ENCODE measurements at places on chromosomes 16 and 17. TPM values are rescaled to one million over a fixed set of nuclear protein-coding genes. Genes with fewer than 3 reads are reported as not detected.

- DNase-seq: no peak
These were observed 6.4 kb downstream of the NGFR start for GRCh38 chr17:49501496-49501895.

DNA sequence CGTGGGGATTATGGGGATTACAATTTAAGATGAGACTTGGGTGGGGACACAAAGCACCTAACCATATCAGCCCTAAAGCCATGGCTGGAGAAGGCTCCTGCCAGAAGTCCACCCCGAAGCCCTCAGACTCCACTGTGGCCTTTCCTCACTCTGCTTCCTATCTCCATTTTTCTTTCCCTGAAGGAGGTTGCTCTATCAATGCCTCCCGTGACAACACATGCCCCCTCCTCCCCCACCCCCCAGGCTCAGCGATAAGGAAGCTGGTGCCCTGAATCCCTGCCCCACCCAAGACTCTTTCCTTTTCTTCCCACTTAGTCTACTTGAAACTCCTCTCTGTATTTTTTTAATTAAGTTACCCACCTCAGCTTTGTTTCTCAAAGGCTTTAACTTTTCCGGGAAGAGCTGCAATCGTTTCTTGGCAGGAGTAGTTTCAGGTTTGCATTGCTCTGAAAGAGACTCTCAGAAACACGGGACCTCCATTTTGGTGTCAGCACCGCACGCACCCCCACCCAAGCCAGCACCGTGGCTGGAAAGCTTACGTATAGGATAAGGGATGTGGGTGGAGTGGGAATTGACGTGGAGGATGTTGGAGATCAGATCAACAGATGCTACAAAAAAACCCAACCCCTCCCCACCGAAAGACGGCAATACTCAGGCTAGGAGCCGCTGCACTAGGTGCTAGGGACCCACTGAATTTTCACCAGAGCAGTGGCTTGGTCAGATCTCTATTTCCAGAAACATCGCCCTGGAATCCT, 15.2 kb upstream of the CA4 start:
- no peak for DNase-seq

- no peak for DNase-seq
These were observed 179.6 kb upstream of the GSE1 start for GRCh38 chr16:85433477-85433876.

DNA sequence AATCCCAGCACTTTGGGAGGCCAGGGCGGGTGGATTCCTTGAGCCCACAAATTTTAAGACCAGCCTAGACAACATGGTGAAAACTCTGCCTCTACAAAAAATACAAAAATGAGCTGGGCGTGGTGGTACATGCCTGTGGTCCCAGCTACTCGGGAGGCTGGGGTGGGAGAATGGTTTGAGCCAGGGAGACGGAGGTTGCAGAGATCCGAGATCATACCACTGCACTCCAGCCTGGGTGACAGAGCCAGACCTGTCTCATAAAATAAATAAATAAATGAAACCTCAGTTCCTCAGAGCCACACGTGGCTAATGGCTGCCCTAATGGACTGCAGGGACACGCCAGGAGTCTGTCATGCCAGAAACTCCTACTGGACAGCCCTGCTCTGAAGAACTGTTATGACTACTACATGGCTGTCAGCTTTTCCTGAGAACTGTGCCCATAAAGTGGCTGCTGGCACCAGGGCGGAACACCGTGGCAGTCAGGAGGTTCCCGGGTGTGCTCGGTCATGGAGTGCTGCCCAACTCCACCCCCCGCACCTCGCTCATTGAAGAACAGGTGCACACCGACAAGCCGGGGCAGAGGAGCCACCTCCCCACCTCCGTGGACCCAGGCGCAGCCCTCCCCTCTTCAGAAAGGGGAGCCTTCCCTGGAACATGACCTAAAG, 4.3 kb downstream of the TMEM11 start:
- no peak for DNase-seq

GRCh38 chr16:28283173-28283572, 9.2 kb upstream of the SBK1 start:
- no peak for DNase-seq

DNA sequence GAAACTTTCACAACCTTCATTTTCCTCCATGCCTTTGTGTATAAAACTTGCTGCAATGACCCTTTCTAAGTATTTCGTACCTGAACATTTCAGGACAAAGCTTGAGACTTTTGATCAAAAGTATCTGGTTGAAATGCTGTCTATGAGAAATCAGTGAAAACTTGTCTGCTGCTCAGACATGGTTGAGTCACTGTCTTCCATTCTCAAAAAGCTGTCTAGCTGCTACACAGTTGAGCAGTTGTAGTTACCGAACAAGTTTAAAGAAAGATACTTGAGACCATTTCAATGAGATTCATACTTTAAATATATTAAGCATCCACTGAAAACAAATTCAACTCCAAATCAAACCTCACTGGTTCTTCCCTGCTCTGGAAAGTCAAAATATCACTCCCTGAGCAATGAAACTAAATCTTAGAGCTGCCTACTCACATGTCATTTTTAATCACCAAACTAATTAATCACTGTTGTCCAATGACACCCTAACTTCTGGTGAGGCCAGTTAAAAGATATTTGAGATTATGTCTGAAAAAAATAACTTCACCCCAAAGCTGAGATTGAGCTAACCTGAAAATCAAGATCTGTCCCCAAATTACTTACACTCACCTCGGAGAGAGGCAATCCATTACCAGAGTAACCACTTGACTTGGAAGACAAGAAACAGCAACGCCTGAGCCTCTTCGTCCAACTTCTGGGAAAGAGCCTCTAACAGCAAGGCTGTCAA, 488 bp downstream of the TMEM100 start:
- DNase-seq: no peak

- no peak for DNase-seq
These were observed 789.9 kb upstream of the KIF2B start for GRCh38 chr17:53032861-53033271.

DNA sequence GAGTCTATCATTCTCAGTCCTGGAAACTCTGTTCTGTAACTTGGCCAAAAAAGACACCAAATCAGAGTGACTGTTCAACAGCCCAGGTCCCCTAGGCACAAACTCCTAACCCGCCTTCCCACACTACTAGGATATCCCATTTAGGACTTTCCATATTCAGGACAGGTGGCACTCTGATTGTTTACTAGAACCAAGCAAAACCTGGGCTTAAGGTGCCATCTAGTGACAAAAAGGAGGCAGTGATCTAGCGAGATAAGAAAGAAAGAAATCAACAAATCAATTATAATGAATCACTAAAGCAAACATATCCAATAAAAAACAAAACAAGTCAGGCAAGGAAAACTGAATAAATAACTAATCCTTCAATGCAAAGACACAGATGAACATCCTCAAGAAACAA, 203.9 kb downstream of the CEP112 start:
- no peak for DNase-seq

GRCh38 chr17:42518755-42519545, 17.1 kb upstream of the NAGLU start:
- peak; percentile 75 for DNase-seq

DNA sequence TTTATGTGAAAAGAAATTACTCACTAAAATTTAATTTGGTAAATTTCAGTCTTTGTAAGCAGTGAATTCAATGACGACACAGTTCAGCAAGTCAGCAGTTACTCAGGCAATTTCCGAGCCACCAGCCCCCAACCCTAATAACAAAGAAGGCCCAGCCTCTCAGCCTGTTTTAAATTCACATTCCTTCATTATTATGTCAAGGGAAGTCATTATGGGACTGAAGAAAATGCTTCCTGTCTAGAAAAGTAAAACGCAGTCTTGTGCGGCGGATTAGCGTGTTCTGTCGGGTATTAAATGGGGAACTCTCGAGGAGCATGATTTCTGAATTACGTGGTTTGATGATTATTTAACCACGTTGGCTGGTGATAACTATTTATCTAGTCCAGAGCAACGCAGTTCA, 177.6 kb downstream of the AIPL1 start:
- no peak for DNase-seq

GRCh38 chr17:2108170-2108569, 53.3 kb downstream of the HIC1 start:
- DNase-seq: no peak

GRCh38 chr17:44983563-44983962, 15.5 kb upstream of the C1QL1 start:
- no peak for DNase-seq

DNA sequence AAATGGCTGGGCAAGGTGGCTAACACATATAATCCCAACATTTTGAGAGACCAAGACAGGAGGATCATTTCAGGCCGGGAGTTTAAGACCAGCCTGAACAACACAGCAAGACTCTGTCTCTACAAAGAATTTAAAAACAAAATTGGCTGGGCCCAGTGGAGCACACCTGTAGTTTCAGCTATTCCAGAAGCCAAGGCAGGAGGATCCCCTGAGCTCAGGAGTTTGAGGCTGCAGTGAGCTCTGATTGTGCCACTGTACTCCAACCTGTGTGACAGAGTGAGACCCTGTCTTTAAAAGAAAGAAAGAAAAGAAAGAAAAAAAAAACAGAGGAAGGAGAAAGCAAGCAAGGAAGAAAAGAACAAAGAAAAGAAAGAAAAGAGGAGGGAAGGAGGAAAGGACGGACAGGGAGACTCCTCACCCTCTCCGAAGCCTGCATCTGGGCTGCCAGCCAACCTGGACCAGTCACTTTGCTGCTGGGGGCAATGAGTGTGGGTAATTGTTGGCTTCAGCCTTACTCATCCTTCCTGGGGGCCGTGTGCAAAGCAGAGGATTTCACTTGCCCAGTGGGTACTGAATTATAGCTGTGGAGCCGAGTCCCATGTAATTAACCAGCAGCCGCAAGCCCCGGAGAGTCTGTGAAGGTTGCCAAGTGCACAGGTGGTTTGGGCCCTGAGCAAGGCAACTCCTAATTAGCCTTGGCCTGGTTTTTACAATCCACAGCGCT, 6.7 kb upstream of the MT4 start:
- DNase-seq: no peak

DNA sequence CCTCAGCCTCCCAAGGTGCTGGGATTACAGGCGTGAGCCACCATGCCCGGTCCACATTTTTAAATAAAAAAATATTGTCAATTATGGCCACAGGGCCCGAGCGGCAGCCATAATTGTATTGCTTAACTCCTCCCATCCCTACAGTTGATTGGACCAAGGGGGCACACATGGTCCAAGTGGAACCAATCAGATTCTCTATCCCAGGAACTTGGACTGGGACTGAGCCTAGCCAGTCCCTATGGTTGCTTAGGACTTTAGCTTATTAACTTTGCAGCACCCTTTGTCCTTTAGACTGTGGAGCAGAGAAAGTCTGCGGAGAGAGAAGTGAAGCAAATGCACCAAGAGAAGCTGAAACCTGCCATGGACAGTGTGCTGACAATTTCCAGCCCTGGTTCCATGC, 5.5 kb upstream of the RDM1 start:
- DNase-seq: no peak

DNA sequence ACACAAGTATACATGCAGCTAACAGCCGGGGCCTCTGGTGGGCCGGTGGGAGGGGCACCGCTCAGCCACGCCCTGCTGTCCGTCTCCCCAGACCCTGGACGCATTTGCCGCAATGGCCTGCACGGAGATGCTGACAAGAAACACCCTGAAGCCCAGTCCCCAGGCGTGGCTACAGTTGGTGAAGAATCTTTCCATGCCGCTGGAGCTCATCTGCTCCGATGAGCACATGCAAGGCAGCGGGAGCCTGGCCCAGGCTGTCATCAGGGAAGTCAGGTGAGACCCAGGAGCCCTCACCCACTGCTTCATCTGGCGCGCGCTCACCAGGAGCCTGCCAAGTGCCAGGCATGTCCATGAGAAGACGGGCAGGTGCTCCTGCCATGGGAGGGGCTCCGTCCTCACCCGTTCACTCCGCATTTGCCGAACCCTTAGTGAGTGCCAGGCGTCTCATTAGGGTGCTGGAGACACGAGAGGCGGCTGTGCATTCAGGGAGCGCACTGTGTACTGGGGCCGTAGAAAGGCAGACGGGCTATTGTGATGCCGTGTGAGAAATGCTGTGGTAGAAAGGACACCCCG, 51.4 kb upstream of the ENDOV start:
- no peak for DNase-seq

The CCL16 gene
- not detected for total RNA-seq

The UBTF gene
- total RNA-seq: 17.4 TPM

The KCNH6 gene
- total RNA-seq: not detected
